ENCODE measurements at places on chromosomes 11 and 22.
A peak's percentile ranks its signal among the peaks of the same experiment; 100 is the strongest.

DNA sequence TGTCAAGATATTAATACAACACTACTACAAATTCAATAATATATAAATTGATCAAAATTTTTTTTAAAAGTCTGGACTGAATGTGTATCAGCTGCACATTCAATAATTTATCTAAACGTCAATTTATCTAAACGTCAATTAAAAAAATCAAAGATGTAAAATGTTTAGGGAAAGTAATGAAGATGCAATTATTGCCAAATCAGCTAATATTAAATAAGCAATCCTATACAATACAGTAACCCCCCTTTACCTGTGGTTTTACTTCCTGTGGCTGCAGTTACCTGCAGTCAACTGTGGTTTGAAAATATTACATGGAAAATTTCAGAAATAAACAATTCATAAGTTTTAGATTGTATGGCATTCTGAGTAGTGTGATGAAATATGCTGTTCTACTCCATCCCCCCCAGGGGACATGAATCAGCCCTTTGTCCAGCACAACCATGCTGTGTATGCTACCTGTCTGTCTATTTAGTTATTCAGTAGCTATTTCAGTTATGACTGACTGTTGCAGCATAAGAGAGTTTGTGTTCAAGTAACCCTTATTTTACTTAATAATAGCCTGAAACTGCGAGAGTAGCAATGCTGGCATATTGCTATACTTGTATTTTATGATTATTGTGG lies 72.2 kb downstream of the CWF19L2 start:
- no peak for DNase-seq

GRCh38 chr22:17396516-17396915 lies 27.3 kb downstream of the CECR2 start:
- no peak for DNase-seq

- no peak for DNase-seq
These were observed 52.2 kb upstream of the L3MBTL2 start for GRCh38 chr22:41152902-41153301.

GRCh38 chr11:215581-216037 lies 8.1 kb downstream of the RIC8A start:
- no peak for DNase-seq

DNA sequence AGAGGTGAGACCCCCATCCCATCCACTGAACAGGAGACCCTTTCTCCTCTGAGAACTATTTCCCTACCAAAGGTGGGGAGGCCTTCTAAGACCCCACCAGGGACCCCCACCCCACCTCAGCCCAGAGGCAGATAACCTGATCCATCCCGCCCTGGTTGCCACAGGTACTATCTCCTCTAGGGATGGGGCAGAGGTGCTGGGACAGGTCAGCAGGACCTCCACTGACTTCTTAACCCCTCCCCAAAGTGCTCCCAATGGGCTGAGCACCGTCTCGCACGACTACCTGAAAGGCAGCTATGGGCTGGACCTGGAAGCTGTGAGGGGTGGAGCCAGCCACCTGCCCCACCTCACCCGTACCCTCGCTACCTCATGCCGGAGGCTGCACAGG lies 4.3 kb downstream of the INPPL1 start:
- no peak for DNase-seq

GRCh38 chr11:117875382-117876058 lies 938 bp downstream of the FXYD6 start:
- DNase-seq = no peak

DNA sequence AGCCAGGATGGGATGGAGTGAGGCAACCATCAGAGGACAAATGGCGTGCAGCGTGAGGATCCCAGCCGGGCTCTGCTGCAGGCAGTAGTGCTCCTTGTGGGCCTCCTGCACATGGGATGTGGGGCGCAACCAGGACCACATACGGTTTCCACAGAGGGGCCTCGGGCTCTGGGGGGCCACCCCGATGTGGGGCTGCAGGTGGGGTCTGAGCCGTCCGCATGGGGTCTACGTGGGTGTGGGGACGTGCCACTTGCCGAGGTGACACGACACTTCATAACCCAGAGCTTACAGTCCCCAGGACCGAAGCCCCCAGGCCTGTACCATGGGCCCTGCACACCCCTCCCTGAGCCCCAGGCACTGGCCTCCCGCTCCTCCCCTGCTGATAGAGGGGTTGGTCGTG lies 10.8 kb downstream of the TTLL8 start:
- DNase-seq = no peak

GRCh38 chr22:47401976-47402770 lies 639.7 kb downstream of the TBC1D22A start:
- DNase-seq = peak; percentile 14

GRCh38 chr11:22730319-22730718 lies 63.9 kb downstream of the GAS2 start:
- peak; percentile 62 for DNase-seq

- DNase-seq = no peak
These were observed 207.0 kb downstream of the TBC1D22A start for GRCh38 chr22:46969491-46969890.

GRCh38 chr11:101487775-101488174 lies 96.0 kb downstream of the TRPC6 start:
- no peak for DNase-seq

GRCh38 chr11:67308031-67308866 lies 4.9 kb downstream of the SSH3 start:
- no peak for DNase-seq

DNA sequence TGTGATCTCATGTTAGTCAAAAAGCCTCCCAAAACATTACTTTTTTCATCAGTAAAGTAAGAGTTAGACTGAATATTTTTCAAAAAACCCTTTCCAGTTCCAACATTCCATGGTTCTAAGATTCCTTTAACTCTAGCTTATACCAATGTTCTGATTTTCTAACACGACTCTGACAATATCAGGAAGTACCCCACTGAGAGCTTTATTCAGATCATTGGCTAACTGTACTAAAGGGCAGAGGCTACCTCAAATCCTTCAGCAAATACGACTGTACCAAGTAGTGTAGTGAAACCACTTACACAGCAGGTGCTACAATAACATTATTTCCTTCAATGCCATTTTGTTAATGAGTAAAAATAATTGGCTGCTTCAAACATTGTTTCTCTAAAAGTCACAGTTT lies 213.4 kb upstream of the PITPNB start:
- DNase-seq = no peak

DNA sequence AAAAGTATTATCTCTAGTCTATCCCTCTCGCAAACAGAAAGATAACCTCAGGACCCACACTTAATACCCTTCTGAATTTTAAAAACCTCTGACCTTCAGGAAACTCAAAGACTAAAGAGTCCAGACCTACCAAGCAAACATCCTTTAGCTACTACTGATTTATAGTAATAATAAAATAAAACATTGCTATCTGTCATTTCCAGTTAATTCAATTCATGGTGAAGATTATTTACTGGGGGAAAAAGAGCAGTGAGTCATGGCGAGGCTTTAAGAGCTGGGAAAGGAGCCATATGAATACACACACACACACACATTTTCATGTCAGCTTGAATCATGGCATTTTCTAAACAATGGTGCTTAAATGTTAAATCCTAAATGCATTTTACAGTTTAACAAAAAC lies 87.1 kb downstream of the FAM76B start:
- DNase-seq = no peak

DNA sequence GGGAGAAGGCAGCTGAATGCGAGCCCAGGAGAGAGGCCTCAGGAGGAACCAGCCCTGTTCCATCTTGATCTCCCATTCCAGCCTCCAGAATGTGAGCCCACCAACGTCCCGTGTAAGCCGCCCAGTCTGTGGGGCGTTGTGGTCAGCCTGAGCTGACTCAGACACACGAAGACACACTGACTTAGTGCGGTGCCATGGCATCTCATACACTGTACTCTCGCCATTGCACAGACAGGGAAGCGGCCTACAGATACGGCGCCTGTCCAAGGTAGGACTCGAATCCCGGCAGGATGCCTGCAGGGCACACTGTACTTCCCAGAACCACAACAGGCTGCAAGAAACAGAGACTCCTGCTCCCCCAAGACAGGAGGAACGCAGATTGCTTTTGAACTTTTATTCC lies 179.6 kb downstream of the CTTN start:
- no peak for DNase-seq

DNA sequence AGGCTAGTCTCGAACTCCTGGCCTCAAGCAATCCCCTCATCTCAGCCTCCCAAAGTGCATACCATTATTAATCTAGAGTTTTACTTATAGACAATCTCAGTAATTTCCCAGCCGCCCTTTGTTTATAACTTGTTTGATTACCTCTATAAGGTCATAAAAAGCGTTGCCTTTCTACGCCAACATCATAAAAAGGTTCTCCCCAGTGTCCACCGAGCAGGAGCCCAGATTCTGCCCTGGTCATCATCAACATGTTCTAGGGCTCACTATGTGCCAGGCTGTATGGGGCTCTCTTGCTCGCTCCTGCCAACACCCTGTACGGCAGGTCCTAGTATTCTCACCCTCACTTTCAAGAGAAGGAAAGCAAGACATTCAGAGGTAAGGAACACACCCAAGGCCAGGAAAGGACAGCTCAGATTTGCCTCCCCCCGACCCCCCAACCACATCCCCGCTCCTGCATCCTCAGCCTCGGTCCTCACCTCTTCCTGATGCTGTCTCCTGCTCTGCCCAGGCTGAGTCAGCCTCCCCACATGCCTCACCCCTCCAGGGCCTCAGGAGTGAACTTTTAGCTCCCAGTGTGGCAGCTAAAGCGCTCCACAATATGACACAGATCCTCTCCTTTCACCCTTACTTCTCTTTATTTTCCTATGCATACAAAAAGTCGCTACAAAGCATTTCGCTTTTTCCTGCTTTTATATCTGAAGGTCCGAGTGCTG lies 14.3 kb downstream of the ARFGAP3 start:
- DNase-seq = no peak

DNA sequence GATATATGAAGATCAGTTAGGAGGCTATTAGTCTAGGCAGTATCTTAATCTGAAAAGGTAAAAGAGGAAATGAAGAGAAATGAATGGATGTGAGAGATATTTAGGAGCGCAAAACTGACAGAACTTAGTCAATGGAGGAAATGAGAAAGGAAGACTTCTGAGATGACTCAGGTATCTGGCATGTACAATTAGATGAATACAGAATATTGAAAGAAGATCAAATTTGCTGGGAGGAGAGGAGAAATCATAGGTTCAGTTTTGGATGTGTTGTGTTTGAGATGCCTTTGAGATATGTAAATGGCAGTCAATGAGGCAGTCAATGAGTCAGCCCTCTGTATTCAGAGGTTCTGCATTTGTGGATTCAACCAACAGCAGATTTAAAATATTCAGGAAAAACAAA lies 42.9 kb upstream of the GAB2 start:
- DNase-seq = no peak

GRCh38 chr11:64661146-64661545 lies 61.9 kb downstream of the NRXN2 start:
- no peak for DNase-seq

GRCh38 chr11:107526197-107526596 lies 39.3 kb downstream of the ALKBH8 start:
- no peak for DNase-seq

DNA sequence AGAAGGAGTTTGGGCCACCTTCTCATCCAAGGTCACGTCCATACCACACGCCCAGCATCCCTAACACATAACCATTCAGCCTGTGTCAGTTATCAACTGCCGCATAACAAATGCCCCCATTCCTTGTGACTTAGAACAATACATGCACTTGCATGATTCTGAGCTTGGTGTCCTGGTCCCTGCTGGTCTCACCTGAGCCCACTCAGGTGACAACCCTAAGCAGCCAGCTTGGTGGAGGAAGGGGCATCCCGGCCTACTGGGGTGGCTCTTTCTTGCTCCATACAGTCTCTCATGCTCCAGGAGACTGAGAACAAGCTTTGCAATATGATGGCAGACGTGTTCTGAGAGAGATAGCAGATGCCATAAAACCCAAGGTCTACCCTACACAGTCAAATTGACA lies 1276.9 kb downstream of the TBC1D22A start:
- no peak for DNase-seq

GRCh38 chr22:19120829-19121630 lies 1.2 kb downstream of the DGCR2 start:
- no peak for DNase-seq

DNA sequence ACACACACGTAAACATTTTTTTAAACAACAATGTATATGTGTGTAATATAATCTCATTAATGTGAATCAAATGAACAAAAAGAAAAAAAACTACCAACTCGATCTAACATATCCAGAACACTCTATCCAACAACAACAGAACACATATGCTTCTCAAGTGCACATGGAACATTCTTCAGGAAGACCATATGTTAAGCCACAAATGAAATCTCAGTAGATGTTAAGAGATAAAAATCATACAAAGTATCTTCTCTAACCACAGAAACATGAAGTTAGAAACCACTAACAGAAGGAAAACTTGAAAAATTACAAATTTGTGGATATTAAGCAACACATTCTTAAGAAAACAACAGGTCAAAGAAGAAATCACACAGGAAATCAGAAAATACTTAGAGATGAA lies 25.5 kb upstream of the TMEM45B start:
- DNase-seq = no peak

- no peak for DNase-seq
These were observed 122.7 kb upstream of the TRPC6 start for GRCh38 chr11:101706541-101706940.

DNA sequence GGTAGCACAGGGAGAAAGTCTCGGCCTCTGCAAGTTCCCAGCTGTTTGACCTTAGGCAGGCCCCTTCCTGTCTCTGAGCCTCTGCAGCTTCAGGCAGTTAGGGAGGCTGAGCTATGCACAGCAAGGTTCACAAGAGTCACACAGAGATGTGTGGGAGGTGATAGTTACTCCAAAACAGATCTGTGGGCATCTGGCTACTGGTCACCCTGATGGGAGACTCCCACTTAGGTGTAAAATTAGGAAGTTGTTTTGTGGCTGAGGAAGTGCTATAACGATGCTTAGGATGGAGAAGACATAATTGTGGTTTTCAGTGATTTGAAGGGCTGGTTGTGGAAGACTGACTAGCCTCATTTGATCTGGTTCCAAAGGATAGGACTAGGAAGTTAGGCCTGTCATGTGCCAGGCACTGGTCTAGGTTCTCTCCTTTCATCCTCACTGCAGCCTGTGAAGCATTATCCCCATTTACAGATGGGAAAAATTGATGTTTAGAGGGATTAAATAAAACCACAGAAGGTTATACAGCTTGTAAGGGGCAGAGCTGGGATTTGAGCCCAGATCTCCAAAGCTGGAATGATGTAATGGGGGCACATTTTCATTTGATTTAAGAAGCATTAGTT lies 13.5 kb downstream of the ACO2 start:
- no peak for DNase-seq

- DNase-seq = peak; percentile 35
These were observed 127.7 kb downstream of the MAML2 start for GRCh38 chr11:96215110-96215782.

Measured in hematopoietic multipotent progenitor cell treated with erythropoietin and hydrocortisone succinate and interleukin-3 and kit ligand, for 4 days (in vitro differentiated cells).